ENCODE measurements at places on chromosomes 7 and 10.

GRCh38 chr7:100599911-100600729 lies 2.0 kb upstream of the PCOLCE start:
- no peak for DNase-seq

GRCh38 chr7:86926732-86927131 lies 132.7 kb downstream of the ELAPOR2 start:
- DNase-seq = peak; percentile 56

GRCh38 chr10:5971886-5972285 lies 5.5 kb downstream of the IL15RA start:
- DNase-seq = no peak

DNA sequence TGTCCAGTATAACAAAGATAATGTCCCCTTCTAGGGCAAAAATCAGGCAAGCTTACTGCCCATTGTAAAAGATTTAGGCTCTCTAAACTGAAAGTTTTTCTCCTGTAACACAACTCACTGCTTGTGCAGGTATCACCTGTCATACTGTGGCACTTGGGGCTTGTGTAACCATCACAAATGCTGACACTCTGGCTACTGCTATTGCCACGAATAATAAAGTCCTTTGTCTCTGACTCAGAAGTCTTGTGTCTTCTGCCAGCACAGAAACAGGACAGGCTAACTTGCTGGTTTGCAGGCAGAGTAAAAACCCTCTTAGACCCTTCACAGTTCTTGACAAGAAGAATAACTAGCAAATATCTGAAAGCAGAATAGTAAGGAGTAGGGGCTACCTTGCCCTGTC lies 273.9 kb downstream of the RPS24 start:
- no peak for DNase-seq

DNA sequence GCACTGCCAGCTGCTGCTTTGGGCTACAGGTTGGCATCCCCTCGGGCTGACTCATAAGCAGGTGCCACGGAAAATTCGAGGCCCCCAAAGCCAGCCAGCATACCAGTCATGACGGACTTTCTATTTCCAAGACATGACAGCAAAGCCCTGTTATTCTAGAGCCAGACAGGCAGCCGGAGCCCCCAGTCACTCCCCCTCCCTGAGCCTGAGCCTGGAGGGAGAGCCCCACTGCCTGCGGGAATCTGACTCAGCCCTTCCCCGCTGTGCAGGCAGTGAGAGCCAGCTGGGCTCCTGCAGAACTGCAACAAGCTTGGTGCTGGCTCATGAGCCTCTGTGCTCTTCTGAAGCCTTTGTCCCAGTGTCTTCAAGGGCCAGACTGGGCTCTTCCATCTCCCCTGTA lies 15.8 kb downstream of the BTBD16 start:
- DNase-seq = no peak
